Fibroblast of mammary gland (primary cell): ENCODE measurements at places on chromosomes 4 and X.

GRCh38 chrX:24335871-24336270, 22.0 kb upstream of the SUPT20HL2 start:
- peak; percentile 10 for DNase-seq

DNA sequence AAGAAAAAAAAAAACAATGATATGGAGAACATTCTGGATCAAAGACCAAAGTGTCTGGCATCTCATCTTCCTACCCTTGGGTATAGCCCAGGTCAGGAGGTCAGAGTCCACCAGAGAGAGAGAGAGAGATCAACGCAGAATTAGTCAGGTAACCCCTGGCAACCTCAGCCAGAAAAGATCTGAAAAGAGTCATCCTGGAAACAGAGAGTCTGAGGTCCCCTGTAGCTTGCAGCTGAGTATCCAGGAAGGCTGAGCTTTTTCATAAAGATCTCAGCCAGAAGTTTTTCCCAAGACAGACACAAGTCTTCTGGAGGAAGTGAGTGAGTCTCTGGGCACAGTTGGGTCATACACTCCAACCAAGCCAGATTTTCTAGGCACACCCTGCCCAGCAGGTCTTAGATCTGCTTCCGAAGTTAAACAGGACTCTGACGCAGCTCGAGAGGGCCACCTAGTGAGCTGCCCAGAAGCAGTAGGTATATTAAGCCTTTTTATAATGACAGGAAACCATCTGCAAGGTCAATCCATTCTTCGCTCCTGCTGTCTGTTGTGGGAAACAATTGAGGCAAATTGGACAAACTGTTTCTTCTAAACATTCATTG, 35.7 kb downstream of the ACE2 start:
- DNase-seq, result peak; percentile 71

DNA sequence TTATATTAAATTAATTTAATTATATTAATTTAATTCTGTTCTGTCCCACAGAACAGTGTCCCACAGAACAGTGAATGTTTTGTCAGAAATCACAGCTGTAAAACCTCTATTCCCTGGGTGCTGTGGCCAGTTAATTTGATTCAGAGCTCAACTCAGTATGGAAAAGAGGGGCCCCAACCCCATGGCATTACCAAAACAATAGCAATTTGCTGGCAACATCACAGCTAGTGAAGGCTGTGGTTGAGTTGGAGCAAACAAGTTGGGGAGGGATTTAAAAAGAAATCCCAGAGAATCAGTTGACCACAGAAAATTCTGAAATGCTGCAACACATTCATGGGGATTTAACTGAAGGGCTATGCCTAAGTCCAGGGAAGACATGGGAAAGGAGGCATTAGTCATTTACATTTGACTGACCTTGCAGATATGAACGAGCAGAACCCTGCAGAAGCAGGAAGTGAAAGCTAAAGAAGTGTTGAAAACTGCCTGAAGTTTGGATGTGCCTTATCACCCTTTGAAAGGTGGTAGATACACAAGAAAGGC, 30.1 kb downstream of the PDHA2 start:
- no peak for DNase-seq

GRCh38 chrX:13149702-13150350, 105.4 kb upstream of the FAM9C start:
- no peak for DNase-seq

DNA sequence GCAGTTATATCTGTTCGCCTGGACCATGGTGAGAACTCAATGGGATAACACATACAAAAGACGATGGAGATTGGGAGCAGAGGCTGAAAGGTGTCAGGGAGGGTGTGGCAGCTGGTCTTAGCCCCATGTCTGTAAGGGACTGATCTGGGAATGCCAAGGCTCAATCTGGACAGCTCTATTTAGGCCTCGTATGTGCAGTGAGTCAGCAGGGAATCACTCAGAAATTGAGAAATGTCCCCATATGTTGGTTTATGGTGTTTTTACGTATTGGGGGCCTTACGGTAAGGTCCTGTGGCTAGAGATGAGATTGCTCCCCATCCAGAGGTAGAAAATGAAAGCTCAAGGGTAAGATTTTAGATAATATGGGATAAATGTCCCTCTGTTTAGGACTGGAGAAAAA, 71.4 kb upstream of the TTC29 start:
- DNase-seq, result peak; percentile 60

DNA sequence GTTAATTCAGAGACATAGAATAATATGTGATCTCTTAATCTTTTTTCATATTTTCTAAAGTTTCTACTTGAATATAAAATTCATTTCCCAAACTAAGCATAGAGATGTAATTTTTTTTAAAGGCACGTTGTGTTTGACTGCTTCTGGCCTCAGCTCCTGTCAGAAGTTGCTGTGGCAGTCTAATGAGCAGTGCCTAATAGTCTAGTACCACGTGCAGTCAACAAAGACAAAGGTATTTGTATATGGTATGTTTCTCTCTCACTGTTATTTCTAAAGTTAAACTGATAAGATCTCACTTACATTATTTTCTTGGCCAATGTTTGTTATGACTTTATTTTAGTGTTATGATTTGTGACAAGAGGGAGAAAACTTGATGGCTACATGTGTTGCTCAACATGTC, 48.6 kb upstream of the MCUB start:
- DNase-seq, result no peak

- DNase-seq, result no peak
Measured at GRCh38 chrX:118250445-118250844, 95.5 kb upstream of the WDR44 start.

DNA sequence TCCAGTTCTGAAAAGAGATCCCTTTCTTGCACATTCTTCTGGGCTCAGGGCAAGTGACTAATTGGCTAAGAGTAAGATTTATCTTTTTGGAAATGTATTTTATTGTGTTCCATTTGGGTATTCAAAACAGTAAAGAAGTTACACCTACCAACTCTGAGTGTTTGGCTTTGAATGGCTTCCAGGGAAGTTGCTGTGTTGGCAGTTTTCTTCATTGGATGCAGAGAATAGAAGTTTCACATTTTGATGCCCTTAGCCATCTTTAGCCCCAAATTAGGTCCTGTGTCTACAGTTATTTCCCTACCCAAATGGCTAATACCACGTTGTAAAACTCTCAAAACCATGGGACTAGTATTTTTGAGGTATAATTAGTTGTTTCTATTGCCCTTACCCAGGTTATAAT, 29.7 kb upstream of the MORC4 start:
- DNase-seq, result no peak

- no peak for DNase-seq
Measured at GRCh38 chr4:189497516-189497915, 443.2 kb upstream of the FRG1 start.

- no peak for DNase-seq
Measured at GRCh38 chr4:129950217-129950616, 854.3 kb downstream of the C4orf33 start.

DNA sequence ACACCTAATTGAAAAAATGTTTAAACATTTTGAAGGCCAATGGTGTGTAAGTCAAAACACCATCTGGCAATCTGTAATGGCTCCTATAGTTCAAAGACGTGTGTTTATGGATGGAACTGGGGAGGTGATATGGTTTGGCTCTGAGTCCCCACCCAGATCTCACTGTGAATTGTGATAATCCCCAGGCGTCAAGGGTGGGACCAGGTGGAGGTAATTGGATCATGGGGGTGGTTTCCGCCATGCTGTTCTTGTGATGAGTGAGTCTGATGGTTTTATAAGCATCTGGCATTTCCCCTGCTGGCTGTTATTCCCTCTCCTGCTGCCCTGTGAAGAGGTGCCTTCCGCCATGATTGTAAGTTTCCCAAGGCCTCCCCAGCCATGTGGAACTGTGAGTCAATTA, 52.2 kb downstream of the ADRA2C start:
- DNase-seq, result no peak

DNA sequence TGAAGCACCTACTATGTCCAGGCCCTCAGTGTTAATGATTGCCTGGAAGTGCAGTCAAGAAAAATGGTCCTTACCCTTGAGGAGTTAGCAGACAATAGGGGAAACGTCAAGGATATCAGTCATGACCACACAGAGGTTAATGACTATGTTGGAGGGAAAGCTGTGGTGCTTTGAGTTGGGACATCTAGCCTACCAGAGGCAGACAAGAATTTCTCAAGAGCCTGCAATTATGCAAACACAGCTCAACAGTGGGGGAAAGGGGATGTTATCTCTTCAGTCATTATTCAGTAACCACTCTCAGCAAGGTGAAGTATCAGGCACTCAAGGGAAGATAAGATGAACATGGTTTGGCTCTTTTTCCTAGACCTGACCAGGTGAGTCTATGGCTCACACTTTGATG, 7.0 kb upstream of the FGFBP1 start:
- peak; percentile 10 for DNase-seq

GRCh38 chrX:97065066-97065465, 181.4 kb downstream of the RPA4 start:
- no peak for DNase-seq

DNA sequence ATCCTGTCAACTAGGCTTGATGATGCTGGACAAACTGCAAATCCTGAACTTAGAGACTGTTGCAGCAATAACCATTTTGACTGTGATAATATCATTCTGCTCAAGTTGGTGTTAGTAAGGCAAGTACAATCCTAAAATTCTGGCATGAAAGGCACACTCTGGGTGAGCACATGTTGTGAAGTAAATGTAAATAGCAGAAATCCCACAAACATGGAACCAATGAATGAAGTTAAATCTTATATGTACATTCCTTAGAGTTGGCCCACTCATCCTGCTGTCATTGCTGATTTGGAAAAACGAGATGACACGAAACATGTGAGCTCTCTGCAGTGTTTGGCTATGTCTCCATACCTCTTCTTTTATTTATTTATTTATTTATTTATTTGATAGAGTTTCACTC, 21.0 kb downstream of the RBM47 start:
- DNase-seq, result peak; percentile 51

GRCh38 chrX:47194194-47194787, 662 bp downstream of the UBA1 start:
- peak; percentile 28 for DNase-seq

- no peak for DNase-seq
Measured at GRCh38 chr4:125826801-125827695, 512.3 kb downstream of the FAT4 start.

- no peak for DNase-seq
Measured at GRCh38 chr4:171464499-171464898, 348.7 kb upstream of the GALNTL6 start.

DNA sequence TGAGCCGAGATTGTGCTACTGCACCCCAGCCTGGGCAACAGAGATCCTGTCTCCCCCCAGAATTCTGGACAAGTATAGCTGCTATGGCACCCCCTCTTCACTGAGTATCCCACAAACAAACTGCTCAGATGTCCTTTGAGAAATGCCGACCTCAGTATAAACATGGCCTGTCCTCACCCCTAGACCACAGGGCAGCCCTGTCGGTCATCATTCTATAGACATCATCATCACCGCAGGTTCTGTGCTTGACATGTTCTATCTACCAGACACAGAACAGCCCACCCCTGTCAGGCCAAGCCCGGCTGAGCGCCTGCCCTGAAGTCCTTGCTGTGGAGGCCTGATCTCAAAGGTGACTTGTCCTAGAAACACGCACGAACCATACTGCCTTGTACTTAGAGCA, 232.9 kb downstream of the DHRSX start:
- DNase-seq, result no peak

- no peak for DNase-seq
Measured at GRCh38 chr4:23874536-23874901, 15.3 kb downstream of the PPARGC1A start.

- DNase-seq, result no peak
Measured at GRCh38 chrX:31323658-31324057, 251.8 kb upstream of the FTHL17 start.

GRCh38 chr4:54570822-54571221, 86.9 kb upstream of the KIT start:
- DNase-seq, result no peak

DNA sequence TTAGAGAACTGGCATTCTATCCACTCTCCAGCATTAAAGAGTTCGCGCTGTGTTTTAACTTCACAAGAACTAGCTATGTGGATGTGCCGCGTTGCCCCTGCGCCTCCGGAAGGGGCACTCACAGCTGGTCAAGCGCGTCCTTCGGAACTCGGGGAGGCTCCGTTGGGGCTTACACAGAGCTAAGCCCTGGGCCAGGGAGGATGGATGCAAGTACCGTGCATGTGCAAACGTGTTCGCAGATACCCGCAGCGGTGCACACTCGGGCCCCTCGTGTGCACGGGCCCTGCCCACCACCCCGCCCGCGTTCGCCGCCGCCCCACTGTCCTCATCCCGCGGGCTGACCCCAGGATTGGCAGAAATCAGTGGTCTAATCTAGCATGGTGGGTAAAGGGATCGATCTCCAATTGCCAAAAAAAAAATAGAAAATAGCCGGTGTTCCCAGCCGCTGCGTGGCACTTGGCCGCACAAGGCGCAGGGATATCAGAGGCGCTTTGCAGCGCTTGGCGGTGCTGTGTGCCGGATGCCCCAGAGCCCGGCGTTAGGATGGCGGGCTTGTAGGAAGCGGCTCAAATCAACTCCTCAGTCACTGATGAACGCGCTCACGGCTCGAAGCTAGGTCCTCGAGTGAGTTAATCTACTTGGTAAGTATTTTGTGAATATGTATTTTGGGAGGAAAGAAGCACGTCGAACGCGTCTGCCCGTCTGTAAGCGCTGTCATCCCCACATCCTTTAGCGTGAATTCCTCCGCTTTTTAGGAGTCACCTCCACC, 989 bp upstream of the PCDH10 start:
- DNase-seq, result peak; percentile 21

DNA sequence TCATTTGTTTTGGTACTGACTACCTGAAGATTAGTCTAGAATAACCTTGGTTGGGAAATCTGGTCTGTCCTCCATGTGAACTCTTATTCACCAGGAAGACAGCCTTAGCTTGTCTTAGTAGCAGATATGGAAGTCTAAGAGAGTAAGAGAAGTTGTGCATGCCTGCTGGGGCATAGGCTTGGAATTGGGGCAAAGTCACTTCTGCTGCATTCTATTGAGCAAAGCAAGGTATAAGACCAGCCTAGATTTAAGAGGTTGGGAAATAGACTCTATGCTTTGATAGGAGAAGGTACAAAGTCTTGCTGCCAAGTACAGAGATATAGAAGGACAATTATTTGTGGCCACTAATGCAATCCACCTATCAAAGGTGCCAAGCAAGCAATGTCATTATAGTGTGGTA, 464.0 kb upstream of the BOD1L1 start:
- DNase-seq, result no peak
